ENCODE measurements at places on chromosomes 5 and 9.

GRCh38 chr9:124285903-124286291 lies 28.1 kb downstream of the NEK6 start:
- no peak for DNase-seq

- DNase-seq: no peak
Observed at GRCh38 chr5:10666531-10667299, 94.3 kb downstream of the DAP start.

DNA sequence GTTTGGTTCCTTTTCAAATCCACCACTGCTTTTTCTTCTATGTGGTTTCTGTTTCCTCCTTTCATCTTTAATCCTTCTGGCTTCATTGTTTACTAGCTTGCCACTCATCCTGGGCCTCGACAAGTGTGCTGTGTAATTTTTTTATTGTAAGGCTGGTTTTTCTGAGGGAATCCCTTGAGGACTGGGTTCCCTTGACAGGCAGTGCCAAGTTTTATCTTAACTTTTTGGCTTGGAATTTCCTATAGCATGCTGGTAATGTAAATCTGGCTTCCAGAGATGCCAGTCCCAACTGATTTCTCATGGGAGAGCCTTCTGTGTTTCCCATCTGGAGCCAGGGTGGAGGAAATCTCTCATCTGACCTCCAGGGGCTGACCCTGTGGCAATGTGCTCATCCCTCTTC lies 184.7 kb downstream of the ROR2 start:
- DNase-seq: no peak

DNA sequence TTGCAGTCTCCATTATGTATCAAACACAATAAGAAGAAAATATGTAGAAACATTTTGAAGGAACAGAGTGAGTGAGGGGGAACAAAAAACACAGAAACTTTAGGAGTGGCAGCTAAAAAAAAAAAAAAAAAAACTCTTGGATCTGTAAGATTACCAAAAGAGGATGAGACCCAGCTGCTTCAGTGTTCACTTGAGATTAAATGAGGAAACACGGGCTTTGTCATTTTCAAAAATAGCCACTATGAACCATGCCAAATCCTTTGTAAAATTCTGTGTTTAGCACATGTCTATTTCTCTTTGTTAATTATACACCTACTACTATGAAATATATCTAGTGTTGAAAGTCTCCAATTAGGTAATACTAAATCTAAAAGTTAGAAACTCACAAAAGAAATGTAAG lies 485.9 kb downstream of the EFNA5 start:
- no peak for DNase-seq

DNA sequence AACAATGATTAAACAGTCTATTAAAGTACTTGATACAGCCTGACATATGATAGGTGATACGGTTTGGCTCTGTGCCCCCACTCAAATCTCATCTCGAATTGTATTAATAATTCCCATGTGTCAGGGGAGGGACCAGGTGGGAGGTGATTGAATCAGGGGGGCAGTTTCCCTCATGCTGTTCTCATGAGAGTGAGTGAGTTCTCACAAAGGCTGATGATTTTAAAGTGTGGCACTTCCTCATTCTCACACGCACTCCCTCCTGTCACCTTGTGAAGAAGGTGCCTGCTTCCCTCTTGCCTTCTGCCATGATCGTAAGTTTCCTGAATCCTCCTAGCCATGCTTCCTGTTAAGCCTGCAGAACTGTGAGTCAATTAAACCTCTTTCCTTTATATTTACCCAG lies 40.1 kb upstream of the TARS1 start:
- no peak for DNase-seq

DNA sequence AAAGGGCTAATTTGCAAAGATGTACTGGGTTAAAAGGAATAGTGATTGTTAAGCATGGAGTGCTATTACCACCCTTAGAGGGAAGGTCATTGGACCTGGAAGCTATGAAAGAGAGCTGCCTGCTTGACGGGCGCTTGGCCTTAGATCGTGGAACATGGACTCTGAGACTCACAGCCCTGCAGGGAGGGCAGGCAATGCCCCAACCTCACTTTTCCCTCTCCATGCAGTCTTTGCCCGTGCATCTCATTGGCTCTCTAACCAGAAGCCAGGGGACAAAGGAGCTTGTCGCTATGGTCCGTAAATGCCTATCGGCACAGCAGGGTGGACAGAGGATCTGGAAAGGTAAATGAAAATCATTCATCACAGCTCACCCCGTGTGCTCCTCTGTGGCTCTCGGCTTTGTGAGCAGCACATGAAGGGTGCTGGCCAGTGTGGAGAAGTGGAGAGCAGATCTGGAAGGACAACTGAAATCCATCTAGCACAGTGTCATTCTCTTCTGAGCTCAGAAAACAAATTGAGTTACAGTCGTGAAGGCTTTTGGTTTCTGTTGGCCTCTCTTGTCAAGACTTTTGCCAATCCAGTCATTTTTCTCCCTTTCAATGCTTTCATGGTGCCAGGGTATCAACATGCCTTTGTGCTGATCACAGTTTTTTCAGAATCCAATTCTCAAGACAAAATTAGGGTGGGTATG lies 186.2 kb downstream of the SNX18 start:
- DNase-seq: peak; percentile 31

GRCh38 chr5:141186897-141187512 lies at the start of gene PCDHB9:
Gene PCDHB9, plus strand, starts transcription at chr5:141187161. Its CDS starts 158 bp downstream, at chr5:141187319.
- DNase-seq: peak; percentile 45

- DNase-seq: peak; percentile 59
Observed at GRCh38 chr9:129401623-129402370, 219.1 kb downstream of the C9orf50 start.

- DNase-seq: no peak
Observed at GRCh38 chr5:136164226-136164625, 28.7 kb downstream of the SMIM32 start.

DNA sequence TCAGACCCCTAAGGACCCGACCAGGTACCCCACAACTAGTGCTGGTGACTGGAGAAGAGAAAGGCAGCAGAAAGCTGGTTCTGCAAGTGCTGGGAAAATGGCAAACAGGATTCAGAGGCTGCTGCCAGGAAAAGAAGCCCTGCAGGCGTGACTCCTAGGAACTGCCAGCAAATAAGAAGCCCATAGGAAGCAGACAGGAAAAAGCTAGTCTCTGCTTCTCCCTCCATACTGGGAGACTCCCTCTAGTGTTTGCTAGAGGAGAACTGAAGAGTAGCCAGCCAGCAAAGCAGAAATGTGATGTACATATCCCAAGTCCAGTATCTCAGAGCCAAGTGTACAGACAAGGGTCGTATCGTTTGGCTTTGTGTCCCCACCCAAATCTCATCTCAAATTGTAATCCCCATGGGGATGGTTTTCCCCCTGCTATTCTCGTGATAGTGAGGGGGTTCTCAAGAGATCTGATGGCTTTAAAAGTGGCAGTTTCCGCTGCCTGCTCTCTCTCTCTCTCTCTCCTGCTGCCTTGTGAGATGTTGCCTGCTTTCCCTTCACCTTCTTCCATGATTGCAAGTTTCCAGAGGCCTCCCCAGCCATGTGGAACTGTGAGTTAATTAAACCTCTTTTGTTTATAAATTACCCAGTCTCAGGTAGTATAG lies 38.1 kb upstream of the TUSC1 start:
- DNase-seq: peak; percentile 78

DNA sequence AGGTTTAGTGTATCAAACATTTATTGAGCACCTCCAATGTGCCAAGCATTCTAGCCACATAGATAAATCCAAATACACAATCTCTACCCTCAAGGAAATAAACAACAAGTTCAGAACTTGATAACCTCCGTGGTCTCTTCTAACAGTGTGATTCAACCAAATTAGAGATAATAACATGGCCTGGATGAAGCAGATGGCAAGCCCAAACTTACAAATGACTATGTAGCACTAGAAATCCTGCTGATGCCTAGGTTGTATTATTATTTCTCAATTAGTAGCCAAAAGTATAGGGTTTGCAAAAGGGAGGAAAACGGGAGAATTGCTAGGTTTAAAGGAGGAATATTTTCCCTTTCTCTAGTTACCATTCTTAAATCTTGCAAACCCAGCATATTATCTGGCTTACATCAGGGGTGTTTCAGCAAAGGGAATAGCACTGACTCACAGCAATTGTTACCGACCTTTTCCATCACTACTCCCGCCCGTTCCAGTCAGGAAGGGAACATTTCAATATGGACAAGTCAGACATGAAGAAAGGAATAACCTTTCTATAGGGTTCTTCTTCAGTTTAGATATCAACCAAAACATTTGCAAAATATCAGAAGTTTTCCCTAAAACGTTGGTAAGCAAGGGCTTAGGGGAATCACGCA lies 2.3 kb downstream of the DPYSL3 start:
- no peak for DNase-seq

DNA sequence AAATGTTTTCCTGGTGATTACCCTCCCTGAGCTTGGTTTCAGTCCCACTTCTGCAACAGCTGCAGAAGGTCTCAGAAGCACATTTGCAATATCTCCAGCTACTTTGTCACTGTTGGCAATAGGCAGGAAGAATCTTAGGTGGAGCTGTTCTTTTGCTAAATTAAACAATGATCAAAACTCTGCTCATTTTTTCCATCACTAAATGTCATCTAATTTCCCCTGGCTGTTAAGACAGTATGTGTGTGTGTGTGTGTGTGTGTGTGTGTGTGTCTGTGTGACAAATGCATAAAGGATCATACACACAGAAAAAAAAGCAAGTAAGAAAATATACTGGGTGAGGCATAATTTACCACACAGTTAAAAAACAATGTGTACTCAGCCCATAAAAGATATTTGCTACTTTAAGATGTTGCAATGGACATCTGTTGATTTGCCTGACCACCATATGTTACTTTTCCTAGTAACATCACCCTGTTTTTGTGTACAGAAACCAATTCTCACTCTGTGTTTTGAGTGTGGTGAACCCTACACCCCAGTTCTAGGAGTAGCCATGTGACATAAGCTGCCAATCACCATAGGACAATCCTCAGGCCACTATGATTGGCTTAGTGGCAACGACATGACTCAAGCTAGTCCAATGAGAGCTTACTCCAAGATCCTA lies 572.6 kb upstream of the CLINT1 start:
- DNase-seq: no peak

- no peak for DNase-seq
Observed at GRCh38 chr5:133773247-133774202, 161.2 kb upstream of the FSTL4 start.
